Activated gamma-delta T cell treated with anti-CD3 and anti-CD28 coated beads, Interleukin-2, amount 50 U/mL, for 16 hours (primary cell): ENCODE measurements at places on chromosomes 4 and X.

DNA sequence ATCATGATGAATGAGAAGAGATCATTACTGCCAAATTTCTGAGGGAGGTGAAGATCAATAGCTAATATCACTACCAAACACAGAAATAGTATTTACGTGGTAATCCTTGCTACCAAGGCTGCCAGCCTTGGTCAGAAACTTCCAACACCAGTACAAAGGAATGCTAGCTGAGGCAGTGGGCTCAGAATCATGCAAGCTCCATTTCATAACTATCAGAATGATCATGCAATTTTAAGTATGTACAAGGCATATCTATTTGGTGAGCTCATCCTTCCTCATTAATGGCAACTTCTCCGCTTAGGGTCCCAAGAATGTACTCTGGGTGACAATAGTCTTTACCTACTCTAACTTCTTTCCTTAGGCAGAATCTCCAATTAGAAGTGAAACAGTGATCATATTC is 135.0 kb downstream of the GPC3 start:
- DNase-seq: no peak

DNA sequence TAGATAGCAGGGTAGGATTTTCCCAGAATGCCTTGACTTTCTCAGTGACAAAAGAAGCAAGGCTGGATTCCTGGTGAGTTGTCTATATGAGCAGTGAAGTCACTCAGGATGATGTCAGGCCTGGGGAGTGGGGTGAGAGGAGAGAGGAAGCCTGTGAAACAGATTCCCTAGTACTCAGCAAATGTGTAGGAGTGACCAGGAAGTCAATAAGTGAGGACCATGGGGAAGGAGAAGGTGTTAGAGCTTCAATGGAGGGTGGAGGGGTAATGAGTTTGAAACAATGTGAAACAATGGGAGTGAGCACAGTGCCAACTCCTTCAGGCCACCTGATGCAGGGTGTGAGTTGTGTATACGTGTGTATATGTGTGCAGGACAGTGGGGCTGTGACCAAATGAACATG is 2.4 kb upstream of the SLC9A6 start:
- DNase-seq: no peak

- DNase-seq: no peak
Observed at GRCh38 chr4:1504595-1505500, 98.6 kb upstream of the NKX1-1 start.

- no peak for DNase-seq
Observed at GRCh38 chr4:132384709-132385108, 764.4 kb upstream of the PCDH10 start.

- no peak for DNase-seq
Observed at GRCh38 chr4:38567457-38567856, 96.5 kb upstream of the KLF3 start.

DNA sequence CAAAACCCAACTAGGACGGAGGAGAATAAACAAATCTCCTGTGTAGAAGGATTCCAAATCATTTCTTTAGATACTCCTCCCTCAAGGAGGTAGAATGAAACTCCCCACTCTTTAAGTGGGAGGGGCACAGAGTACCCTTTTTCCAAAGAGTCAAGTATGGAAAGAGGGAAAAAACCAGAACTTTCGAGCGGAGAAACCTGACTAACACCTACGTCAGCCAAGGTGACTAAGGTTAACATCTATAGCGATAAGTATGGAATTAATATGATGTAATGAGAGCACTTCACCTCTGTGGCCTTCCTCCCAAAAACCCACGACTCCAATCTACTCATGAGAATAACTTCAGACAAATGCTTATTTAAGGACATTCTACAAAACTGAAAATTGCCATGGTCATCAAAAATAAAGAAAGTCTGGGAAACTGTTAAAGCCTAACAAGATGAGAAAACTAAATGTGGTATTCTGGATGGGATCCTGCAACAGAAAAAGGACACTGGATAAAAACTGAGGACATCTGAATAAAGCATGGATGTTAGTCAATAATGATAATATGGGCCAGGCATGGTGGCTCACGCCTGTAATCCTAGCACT is 157.0 kb upstream of the MAP3K15 start:
- no peak for DNase-seq

DNA sequence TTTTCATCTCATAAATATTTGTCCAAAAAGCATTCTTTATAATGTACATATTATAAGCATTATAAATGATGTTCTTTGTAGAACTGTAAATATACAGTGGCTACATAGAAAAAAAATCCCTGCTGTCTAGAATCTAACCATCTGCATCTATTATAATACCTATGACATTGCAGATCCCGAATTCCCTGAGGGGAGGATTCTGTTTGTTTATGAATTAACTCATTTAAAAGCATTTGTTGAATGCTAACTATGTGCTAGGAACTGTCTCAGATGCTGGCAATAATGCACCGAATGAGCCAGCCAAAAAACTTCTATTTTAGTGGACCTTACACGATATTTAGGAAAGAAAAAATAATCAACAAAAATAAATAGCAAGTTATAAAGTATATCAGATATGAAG is 189.6 kb downstream of the PACRGL start:
- DNase-seq: no peak

DNA sequence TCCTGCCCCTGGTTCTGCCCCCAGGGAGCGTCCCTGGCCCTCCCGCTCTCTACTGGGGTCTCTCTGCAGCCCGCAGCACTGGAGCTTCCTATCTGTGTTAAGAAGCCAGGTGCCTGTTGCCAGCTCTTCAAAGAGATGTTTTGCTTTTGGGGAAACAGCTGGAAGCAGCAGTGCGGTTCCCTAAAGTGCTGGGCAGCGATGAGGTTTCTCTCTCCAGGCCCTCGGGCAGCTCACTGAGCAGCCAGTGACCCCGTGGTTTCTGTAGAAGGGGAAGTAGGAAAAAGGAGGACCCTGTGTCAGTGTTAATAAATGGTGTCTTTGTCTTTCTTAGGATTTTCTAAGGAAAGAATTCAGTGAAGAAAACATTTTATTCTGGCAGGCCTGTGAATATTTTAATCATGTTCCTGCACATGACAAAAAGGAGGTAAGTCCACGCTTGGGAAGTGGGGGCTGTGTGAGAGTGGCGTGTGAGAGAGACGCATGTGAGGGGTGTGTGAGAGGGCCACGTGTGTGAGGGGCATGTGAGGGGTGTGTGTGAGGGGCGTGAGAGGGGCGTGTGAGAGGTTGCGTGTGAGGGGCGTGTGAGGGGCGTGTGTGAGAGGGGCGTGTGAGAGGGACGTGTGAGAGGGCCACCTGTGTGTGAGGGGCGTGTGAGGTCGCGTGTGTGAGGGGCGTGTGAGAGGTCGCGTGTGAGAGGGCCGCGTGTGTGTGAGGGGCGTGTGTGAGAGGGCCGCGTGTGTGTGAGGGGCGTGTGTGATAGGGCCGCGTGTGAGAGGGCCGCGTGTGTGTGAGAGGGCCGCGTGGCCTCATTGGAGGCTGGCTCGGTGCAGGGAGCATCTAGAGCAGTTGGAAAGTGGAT is 27.1 kb upstream of the HGFAC start:
- DNase-seq: no peak

- DNase-seq: no peak
Observed at GRCh38 chrX:119661486-119661885, 31.5 kb downstream of the SEPTIN6 start.

DNA sequence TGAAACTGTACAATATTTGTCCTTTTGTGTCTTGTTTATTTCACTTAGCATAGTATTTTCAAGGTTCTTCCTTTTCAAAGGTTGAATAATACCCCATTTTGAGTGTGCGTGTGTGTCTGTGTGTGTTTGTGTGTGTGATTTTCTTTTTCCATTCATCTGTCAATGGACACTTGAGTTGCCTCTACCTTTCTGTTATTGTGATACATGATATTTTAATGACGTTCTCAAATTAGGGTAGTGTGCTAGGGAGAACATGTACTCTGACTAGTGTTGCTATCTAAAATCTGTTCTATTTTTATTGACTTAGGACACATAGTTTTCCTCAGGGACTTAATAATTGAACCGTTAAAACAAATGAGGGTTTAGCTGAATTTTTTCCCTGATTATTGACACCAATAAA is 9.9 kb downstream of the MMRN1 start:
- DNase-seq: no peak

DNA sequence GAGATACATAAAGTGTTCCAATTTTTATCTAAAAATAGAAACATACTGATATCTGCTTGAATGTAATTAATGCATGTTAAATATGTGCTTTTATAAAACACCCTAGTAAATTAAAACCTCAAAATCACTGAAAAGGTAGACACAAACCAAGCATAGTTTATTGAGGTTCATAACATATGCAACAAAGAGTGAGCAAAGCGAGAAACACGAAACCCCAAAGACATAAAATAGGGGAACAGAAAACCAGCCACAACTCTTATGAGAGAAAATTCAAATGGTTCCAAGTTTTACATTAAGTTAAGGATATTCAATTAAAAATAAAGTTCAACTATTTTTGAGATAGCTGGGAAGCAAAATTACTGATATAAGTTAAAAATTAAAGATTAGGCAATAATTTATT is 336.4 kb upstream of the AGA start:
- no peak for DNase-seq

DNA sequence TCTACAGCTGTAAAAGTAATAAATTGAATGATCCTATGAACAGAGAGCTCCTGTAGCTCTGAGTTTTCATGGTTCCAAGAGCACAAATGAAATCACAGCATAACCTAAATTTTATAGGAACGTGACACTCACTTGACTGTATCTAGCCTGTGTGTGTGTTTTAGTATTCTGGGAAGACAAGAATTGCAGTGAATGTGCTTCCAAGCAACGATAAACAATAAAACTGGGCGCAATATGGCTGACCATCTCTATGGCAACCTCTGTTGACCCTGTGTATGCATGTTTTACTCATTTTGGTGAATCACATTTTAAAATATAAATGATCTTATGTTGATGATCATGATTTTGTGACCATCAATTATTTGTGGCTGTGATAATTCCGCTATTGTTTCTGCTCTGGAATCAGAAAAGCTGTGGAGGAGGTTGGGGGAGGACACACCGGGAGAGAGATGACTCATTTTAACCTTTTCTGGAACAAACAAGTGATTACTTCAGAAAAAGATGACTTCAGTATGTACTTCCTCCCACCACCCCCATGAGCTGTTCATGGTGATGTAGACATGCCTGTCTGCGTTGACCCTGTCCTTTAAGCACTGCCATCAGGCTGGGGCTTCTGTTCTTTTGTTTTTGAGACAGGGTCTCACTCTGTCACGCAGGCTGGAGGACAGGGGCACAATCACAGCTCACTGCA is 31.8 kb downstream of the USP11 start:
- DNase-seq: no peak

- DNase-seq: no peak
Observed at GRCh38 chr4:81352446-81352835, 119.3 kb downstream of the RASGEF1B start.

- no peak for DNase-seq
Observed at GRCh38 chrX:51456814-51457213, 39.6 kb downstream of the NUDT11 start.

GRCh38 chrX:154779261-154779660 is 16.6 kb downstream of the DKC1 start:
- DNase-seq: no peak

DNA sequence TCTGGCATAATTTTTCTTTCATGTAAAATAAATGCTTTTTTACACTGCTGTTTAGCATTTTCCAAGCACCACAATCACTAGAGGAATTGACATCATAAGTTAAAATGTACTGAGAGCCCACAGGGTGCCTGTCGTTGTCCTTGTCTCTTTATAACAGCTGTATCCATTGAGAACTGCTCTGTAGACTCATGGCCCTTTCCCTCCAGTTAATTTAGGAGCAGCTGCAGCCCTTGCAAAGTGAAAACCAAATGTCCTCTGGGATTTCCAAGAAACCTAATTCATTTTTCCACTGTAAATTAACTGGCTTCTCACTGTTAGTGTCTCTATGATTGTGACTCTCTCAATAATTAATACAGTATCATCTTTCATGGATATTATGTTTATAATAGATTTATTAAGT is 185.9 kb downstream of the SLC4A4 start:
- DNase-seq: no peak

DNA sequence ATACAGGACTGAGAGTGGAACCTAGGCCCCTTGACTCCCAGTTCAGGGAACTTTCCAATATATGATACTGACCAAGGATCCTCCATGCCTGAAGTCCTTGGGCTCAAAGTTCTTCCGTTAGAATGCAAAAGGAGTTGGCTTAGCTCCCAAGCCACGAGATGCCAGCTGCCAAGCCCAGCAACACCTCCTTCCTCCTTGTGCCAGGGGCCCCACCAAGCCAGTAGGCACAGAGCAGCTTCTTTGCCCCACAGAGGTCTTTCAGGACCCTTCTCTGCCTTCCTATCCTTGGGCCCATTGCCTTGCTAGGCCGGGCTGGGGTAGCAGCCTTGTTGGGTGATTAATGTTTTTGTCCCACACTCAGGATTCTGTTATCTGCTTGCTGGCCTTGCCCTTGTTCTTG is 105.6 kb downstream of the EFNB1 start:
- DNase-seq: no peak

DNA sequence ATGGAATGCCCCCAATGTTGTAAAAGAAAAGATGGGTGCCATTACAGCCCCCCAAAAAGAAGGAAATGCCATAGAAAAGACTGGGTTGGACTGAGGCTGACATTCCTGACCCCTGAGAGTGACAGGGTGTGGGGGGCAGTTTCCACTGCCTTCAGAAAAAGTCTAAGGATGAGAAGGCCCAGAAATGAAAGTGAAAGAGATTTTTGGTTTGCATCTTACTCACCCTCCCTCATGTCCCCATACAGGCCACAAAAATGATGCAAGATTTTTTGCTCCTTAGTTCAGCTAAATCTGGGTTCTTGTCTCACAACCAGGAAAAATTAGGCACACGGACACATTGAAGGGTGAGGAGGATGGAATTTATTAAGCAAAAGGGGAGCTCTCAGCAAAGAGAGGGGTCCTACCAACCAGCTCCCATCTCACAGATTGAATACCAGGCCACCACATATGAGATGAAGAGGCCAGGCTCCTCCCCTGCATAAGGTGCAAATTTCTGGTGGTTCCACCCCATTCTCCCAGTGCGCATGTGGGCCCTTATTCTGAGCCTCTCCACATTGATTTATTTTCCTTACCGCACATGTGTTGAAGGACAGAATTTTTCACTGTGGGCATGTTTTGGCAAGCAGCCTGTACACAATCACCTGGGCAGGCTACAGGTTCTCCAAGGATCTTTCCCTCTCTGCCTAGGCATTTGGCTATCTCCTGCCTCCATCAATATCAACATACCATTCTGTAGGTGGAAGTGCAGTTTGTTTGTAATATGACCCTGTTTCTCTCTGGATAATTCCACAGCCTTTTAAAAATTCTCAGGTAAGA is 18.8 kb downstream of the PPP4R3C start:
- DNase-seq: no peak

- DNase-seq: no peak
Observed at GRCh38 chr4:102308032-102308799, 37.1 kb downstream of the SLC39A8 start.

DNA sequence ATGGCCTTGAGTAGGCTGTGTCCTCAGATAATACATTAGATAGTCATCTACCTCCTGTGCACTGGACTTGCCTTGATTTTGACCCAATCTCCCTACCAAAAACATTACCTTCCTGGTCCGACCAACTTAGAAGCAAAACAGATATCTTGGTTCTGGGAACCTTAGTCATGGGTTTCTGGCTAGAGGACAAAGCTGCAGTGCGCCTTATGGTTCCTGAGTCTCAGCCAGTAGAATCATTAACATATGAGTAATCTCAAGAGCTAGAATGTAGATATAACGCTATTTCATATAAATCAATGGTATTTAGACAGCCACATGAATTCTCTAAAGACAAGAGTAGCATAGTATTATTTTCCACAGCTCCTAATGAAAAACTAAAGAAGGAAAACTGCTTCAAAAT is 83.1 kb downstream of the GRIA3 start:
- no peak for DNase-seq
